ENCODE measurements at places on chromosomes 3 and 15.
A peak's percentile ranks its signal among the peaks of the same experiment; 100 is the strongest.

- DNase-seq, result no peak
Measured at GRCh38 chr15:83848315-83849050, 194.6 kb downstream of the ADAMTSL3 start.

- DNase-seq, result no peak
Measured at GRCh38 chr3:7086417-7086816, 225.5 kb downstream of the GRM7 start.

GRCh38 chr15:45205192-45205591 is 17.4 kb upstream of the SHF start:
- peak; percentile 69 for DNase-seq

DNA sequence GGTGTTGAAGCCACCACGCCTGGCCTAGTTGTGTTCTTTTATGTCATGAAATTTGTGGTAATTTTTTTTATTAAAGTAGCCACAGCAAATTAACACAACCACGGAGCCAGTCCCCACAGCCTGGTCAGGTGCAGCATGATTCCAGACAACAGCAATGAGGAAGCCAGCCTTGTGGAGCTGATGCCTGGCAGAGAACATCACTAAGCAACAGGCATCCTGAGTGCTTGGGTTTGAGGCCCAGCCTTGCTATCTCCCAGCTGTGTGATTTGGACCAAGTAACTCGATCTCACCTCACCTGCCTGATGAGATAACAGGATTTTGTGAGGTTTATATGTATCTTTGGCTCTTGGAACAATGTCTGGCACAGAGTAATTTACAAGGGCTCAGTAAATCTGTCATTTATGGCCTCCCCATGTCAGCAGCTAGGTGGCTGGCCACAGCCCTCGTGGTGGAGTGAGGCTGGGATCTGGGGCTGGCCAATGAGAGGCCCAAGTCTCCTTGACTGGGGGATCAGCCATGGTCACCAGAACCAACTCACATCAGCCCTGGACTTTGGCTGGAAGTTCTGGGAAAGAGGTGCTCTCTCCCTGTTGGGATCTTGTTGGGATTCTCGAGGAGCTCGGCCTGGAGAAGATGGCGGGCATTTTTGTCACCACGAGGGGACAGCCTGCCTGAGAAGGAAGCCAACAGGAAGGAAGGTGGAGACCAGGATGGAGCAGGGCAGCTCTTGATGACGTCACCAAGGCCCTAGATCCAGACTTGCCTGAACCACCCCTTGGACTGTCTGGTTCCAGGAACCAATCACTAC is 22.8 kb upstream of the FLNB start:
- DNase-seq, result no peak

GRCh38 chr3:24396338-24396737 is 98.3 kb downstream of the THRB start:
- no peak for DNase-seq

GRCh38 chr3:63652066-63652725 is at the start of gene SNTN:
Gene SNTN (plus strand): TSS chr3:63652675. CDS start chr3:63652688, 13 bp downstream.
- DNase-seq, result no peak

DNA sequence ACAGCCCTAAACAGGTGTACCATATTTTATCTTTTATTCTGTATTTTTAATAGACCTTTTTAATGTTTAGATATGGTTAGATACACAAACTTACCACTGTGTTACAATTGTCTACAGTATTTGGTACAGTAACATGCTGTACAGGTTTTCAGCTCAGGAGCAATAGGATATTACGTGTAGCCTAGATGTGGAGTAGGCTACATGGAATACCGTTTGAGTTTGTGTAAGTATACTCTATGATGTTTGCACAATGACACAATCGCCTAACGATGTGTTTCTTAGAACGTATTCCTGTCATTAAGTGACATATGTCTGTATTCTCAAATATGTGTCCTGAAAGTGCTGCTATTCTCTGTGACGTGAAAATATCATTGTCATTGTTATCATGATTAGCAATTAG is 62.6 kb downstream of the MFSD1 start:
- DNase-seq, result no peak

DNA sequence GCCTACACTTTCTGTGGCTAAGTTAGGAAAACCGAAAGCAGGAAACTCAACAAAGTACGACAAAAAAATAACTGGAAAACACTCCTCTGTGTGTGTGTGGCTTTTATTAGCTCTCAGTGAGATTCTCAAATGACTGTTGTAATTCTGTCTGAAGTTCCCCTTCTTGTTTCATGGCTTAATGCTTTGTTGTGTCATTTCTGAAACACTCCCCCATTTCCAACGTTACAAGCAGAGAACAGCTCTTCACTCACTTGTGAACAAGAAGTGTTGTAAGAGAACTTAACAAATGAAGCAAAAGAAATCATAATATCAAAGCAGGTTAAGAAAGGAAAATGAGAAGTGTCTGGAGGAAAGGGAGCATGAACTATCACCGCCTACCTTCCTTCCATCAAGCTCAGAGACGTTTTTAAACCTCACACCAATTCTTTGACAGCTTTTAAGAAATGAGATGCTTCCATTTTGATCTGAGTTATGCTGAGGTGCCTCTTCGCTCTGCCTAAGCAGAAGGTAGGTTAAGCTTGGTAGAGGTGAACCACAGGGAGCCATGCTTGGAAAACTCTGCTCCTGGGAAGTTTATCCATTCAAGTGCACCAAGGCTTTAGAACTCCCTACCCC is 12.4 kb upstream of the SEC62 start:
- DNase-seq, result no peak

GRCh38 chr15:72278737-72279136 is 6.4 kb upstream of the PARP6 start:
- DNase-seq, result no peak

DNA sequence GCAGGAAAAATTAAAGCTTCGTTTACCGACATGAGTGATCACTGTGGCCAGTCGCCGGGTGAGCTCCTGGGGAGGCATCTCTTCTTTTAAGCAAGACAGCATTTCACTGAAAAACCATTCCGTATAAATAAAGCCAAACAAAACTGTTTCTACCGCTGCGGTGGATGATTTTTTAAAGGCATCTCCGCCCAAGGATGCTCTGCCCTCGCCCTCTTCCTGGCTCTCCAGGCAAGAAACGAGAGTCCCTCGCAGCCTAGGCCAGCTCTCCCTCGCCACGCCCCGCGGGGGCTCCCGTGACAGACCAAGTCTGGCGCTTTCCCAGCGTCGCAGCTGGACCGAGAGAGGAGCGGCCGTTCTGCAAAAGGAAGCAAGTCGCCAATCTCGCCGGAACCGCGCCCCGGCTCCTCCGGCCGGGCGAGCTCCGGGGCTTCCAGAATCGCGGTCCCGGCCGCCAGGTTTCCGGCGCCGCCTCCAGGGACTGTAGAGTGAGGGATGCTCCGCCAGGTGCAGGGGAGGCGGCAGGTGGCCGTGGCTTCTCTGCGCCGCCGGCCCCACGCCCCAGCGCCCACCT is 458 bp downstream of the MCF2L2 start:
- peak; percentile 30 for DNase-seq

DNA sequence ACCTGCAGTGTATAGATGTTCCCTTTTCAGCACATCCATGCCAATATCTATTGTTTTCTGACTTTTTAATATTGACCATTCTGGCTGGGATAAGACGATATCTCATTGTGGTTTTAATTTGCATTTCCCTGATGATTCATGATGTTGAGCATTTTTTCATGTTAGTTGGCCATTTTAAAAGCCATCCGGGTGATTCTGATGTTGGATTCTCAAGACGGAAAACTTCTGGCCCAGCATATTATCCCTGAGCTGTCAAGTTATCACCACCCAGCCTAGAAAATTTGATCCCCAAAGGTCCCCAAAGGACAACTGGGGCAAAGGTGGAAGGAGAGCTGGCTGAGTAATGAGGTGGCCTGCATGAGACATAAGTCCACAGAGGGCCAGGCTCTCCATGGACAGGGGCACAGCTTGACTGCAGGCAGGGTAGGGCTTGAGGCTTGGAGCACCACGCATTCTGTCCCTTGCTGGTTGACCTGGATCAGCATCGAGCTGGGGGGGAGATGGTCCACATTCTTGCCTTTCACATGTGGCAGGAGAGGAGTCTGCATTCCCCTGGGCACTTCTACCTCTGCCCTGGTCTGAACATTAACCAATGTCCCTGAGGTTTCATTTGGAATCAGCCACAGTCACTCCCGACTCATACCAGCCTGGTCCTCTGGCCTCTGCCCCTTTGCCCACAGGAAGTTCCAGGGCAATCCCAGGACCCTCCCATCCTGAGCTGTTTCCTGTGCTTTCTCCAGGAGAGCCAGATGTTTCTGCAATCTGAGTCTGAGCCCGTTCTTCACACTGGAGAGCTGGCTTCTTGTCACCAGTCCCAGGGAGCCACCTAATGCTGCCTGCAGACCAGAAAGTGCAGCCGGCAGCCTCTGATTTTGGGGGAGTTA is 69.2 kb downstream of the ISG20 start:
- DNase-seq, result no peak

DNA sequence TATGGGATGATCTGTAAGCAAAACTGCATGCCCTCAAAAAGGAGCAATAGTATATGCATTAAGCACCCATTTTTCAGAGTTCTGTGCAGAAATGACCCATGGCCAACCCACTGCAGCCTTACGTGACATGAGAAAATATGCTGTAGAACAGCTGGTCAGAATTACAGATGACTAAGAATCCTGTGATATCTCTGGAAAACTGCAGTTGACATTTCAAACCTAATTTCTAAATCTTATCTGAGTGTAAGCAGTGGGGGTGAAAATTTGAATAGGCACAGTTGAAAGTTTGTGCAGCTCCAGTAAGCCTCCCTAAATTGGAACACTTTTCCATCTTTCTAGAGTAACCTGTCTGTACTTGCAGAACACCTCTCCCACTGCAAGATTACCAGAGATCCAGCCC is 28.7 kb upstream of the COL6A6 start:
- DNase-seq, result no peak

DNA sequence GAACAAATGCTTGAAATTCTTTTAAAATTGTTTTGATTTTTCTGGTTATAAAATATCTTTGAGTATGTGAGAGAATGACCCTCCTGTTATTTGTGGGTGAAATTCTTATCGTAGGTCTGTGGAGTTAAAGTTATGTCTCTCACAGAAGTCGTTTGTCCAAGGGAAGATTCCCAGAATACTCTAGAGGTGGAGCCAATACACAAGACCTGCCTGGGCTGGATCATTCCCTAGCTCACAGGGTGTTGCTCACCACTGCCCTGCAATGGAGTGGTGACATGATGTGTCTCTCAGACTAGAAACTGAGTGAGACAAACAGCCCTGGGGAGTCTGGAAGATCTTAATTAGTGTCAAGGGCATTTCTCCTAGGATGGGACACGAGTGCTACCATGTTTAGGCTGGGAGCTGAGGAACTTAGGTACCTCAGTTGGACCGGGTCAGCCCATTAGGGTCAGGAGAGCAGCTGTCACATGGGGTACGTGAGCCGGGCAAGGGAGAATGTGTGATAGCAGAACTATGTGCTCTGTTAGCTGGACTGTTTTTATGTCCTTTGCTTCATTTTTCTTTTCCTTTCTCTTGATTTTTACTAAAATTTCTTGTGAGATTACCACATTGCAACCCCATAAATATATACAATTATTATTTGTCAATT is 53.6 kb upstream of the MYO5C start:
- DNase-seq, result no peak

- DNase-seq, result no peak
Measured at GRCh38 chr3:110519071-110519470, 552.5 kb upstream of the NECTIN3 start.

DNA sequence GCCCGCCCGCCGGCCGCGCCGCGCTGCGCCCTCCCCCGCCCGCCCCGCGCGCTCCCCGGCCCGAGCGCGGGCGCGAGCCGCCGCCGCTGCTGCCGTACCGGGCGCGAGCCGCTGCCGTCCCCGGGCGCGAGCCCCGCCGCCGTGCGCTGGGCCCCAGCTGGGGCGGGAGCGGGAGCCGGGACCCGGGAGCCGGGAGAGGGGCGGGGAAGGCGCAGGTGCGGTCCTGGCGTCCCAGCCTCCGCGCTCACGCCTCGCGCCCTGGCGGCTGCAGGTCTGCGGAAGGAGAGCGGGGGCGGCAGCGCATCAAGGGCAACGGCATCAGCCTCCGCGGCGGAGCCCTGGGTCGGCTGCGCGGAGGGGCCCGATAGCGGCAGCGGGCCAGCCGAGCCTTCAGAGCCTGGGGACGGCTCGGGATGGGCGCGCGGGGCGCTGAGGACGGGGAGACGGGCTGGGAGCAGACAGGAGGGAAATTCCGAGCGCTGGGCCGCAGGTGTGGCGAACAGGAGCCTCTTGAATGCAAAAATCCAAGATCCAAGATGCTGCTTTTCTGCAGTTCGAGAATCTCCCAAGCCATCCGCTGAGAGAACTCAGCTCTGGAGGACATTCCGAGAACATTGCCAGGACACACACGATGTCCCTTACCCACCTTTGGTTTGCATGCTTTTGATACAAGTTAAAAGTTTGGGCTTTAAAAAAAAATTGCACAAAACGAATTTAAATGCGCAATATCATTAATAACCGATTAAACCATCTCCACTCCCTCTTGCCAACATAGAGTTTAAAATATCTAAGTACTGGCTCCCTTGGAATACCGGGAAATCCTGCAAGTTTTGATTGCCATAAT is 251.1 kb downstream of the TJP1 start:
- DNase-seq, result no peak

GRCh38 chr3:57256844-57257243 is 29.3 kb downstream of the APPL1 start:
- DNase-seq, result no peak

GRCh38 chr3:126852511-126852910 is 130.4 kb upstream of the PLXNA1 start:
- DNase-seq, result no peak

GRCh38 chr3:117282566-117282965 is 573.0 kb downstream of the TUSC7 start:
- DNase-seq, result no peak

DNA sequence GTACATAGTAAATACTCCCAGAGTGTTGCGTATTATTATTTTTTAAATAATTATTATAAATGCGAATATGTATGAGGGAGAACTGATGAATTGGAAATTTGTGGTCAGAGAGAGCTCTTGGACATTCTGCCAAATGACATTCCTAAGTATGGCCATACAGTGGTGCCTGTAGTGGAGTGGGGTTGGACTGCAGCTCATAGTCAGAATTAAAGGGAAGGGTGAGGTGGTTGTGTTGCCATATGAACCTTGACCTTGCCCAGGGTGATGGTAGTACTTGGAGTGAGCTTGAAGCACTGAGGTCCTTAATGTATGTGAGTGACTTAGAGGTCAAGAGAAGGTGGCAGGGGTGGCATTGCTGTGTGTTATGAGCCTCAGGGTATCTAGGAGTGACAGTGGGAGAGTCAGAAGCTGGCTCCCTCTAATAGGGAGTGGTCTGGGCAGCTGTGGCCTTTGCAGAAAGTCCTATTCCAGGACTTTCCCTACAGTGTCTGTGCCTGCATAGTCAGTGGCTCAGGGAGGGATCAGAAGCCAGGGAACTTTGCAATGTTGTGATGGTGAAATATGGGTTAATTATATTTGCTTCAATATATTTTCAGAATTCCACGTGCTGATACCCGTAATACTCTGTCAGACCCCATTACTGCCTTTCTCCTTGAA is 26.2 kb downstream of the PDE8A start:
- DNase-seq, result no peak
